ENCODE measurements at places on chromosomes 13 and 19.

DNA sequence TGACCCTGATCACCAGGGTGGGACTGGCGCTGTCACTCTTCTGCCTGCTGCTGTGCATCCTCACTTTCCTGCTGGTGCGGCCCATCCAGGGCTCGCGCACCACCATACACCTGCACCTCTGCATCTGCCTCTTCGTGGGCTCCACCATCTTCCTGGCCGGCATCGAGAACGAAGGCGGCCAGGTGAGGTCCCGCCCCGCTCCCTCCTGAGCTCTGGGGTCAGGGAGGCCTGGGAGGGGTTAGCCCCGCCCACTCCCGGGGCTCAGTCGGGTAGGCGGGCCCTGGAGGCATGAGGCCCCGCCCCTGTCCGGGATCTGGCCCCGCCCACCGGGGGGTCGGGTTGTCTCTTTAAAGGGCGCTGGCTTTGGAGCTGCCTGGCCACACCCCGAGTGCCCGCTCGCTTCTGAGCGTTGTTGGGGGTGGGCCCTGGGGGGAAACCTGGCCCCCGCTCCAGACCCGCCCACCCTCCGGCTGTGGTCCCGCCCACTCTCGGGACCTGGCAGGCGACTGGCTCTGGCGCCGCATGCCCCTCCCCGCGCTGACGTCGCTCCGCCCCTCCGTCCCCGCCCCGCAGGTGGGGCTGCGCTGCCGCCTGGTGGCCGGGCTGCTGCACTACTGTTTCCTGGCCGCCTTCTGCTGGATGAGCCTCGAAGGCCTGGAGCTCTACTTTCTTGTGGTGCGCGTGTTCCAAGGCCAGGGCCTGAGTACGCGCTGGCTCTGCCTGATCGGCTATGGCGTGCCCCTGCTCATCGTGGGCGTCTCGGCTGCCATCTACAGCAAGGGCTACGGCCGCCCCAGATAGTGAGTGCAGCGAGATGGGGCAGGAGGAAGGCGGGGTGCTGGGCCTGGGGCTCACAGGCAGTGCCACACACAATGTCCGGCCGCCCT lies 13.1 kb downstream of the DDX39A start:
- peak; percentile 87 for DNase-seq

- peak; percentile 72 for DNase-seq
Observed at GRCh38 chr19:21482863-21483276, 22.5 kb upstream of the ZNF429 start.

- no peak for DNase-seq
Observed at GRCh38 chr13:75550159-75550567, 572 bp downstream of the UCHL3 start.

- DNase-seq, result no peak
Observed at GRCh38 chr19:18607226-18608101, 865 bp upstream of the CRLF1 start.

DNA sequence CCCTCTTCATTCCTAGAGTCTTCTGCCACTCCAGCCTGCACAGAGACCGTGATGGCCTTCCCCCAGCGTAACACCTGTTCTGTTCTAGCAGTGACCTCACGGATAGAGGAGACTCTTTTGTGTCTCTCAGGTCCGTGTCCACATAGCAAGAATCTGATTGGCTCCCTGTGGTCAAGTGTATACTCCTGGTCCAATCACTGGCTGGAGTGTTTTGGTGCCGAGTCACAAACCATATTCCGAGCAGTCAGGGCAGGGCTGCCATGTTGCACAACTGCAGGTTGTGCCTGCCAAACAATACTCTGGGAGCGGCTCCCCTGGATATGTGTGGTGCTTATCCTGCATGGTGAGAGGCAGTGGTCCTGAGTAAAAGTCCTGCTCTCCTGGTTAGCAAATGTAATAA lies 402.4 kb downstream of the KCNRG start:
- DNase-seq, result no peak

- DNase-seq, result no peak
Observed at GRCh38 chr19:16921766-16922591, 33.2 kb downstream of the F2RL3 start.

DNA sequence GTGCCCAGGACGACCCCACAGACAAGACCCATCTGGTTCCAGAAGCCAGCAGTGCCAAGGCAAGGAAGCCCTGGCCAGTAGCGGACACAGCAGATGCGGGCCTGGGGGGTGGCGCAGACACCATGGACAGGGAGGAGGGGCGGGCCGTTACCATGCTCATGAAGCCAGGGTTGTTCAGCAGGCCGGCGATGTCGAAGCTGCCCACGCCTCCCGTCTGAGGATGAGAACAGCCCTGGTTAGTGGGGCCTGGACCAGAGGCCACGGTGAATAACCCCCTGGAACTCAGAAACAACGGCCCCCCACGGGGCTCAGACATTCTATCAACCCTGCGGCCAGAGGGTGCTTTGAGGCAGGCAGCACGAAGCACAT lies 21.5 kb upstream of the SLC39A3 start:
- DNase-seq, result no peak

- DNase-seq, result peak; percentile 78
Observed at GRCh38 chr19:2636897-2637683, 65.4 kb downstream of the GNG7 start.

- no peak for DNase-seq
Observed at GRCh38 chr19:14495672-14496028, 277 bp downstream of the GIPC1 start.

GRCh38 chr13:27967203-27967735 lies 1.8 kb downstream of the CDX2 start:
- no peak for DNase-seq

DNA sequence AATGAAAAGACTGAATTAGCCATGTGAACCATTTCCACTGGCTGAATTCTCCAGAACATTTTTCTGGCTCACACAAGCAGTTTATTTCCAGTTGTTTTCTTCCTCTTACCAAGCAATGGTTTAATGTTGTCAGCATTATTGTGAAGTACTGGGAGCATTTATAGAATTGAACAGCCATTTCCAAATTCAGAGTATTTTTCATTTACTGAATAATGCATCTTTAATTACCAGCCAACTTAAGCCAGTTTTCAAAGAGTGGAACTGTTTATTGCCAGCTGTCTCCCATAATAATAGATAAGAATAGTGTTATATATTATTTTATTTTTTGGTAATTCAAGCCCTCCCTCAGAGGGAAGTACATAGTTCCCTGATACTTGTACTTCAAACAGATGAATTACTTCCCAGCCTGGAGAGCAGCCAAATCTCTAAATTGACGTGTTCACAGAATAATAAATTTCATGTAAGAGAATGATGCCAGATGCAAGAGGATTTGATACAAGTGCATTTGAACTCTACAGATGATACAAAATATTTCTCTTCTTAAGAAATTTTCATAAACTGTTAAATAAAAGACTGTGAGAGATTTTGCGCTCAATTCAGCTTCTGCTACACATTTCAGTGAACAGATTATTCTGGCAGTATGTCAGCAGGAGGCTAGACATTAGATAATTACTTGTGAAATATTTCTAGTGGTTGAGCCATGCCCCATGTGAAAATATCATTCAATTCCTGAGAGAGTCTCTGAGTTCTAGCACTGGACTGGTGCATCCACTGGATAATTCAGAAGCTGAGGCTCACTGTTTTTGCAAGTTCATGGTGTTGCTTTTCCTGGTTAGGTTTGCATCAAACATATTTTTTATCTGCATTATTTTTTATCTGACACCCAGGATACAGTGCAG lies 315.9 kb downstream of the SLC7A1 start:
- DNase-seq, result no peak

DNA sequence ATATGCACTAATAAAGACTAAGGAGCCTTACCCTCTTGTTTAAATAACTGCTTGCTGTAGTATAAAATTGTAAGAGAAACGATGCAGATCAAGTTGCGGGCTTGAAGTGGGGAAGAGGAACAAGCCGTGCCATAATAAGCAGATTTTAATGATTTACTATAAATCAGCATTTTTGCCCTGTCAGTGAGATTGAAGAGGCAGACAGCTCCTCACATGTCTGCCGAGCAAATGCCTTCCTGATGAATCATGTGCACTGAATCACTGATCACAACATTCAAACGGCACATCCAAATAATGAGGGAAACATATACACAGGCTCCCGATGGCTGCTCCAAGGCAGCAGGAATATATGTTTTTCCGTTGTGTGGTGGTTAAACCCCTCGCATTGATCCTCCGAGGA lies 282.9 kb downstream of the TSHZ3 start:
- no peak for DNase-seq

DNA sequence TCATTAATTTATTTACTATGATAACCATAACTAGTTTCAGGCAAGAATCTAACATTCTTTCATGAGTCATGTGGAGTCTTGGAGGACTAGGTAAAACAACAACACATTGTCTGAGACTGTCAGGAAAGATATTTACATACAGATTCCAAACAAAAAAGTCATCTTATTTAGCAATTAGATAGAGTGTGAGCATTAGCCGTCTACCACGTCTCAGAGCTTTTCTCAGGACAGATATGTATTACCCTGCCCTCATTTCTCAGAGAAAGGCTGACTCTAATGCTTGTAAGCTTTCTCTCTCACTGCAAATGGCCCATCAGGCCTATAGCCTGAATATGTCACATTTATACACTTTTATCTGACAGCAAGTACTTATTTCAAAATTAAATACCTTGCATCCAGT lies 312.1 kb upstream of the PCDH20 start:
- no peak for DNase-seq

DNA sequence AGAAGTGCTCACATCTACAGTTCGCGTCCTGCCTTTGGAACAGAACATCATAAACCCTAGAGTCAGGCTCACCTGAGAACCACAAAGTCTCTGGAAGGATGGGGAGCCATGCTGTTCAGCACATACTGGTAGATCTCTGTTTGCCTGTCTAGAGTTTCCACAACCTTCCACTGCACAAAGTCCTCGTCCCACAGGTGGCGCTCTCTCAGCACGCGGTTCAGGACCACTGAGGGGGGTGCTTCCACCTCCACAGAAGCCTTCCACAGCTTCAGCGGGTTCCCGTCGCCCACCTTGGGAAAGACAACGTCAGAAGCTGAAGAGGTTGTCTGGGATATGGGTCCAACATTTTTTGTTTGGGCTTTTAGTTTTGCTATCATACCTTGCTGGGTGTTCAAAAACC lies 93.6 kb downstream of the KL start:
- DNase-seq, result no peak

DNA sequence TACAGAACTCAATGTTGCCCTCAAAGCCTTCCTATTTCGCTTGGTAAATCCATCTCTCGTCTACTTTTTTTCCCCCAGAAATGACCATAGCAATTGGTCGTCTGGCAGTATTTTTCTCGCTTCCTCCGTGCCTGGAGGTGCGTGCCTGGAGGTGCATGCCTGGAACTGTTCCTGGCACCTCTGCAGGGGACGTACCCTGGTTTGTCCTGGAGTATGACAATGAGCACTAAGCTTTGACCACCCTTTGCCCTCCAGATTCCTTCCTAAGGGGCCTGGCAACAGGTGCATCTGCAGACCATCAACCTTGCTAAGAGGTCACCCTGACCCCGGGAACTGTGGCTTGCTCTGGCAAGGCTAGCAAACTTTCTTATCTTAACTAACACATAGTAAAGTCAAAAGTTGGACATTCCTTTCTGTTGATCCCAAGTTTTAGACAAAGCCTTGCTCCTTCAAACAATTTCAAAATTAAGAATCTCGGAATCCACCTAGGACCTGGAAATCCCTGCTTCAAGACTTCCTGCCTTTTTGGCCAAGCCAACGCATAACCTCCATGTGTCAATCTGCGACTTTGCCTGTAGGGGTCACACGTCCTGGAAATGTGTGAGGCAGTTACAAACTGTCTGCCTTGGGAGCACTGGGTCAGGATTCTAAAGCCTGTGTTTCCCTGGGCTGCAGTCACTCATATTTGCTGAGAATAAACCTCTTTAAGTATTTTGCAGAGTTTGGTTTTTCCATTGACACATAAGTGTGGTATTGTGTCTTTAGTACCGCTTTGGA lies 28.8 kb upstream of the TUBGCP3 start:
- no peak for DNase-seq

- DNase-seq, result no peak
Observed at GRCh38 chr13:48265217-48265815, 32.3 kb downstream of the ITM2B start.

DNA sequence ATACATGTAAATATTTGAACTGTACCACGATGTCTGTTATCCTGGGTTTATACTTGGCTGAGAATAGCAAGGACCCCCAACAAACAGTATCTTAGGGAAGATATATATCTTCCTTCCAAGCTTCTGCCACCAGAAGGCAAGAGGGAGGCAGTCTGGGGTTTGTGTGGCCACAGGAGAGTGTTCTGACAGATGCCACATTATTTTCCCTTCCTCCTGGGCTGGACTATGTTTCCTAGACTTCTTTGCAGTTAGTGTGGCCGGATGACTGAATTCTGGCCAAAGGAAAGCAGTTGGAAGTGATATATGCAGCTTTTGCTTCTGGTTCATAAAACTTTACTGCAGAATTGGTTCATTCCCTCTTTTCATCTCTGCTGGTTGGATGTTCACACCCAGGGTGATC lies 39.9 kb upstream of the TMTC4 start:
- no peak for DNase-seq

DNA sequence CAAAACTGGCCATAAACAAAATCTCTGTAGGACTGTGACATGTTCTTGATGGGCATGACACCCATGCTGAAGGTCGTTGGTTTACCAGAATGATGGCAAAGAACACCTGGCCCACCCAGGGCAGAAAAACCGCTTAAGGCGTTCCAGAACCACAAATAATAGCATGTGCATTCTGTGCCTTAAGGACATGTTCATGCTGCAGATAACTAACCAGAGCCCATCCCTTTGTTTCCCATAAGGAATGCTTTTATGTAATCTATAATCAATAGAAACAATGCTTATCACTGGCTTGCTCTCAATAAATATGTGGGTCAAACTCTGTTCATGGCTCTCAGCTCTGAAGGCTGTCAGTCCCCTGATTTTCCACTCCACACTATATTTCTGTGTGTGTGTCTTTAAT lies 11.2 kb upstream of the ZNF578 start:
- no peak for DNase-seq

- no peak for DNase-seq
Observed at GRCh38 chr13:51221674-51222036, 543 bp upstream of the FAM124A start.

- DNase-seq, result no peak
Observed at GRCh38 chr19:8221161-8221560, 12.0 kb downstream of the CERS4 start.

GRCh38 chr19:50501186-50501567 lies 9.8 kb downstream of the JOSD2 start:
- DNase-seq, result no peak

DNA sequence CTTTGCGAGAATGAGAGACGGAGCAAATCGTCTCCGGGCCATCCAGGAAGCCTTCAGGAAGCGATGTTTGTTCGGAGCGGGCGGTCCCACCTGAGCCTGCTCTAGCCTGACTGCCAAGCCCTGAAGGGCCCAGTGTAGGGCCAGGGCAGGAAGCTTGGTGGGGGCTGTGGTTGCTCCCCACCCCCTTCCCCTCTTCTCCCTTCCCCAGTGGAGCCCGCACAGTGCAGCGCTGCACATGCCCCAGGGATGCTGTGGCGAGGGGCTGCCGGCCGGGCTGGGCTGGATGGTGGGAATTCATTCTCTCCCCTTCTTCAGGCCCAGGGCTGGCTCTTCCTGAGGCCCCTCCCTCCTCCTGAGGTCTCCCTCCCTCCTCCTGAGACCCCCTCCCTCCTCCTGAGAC lies 7.1 kb upstream of the GRTP1 start:
- no peak for DNase-seq

Data from Right ventricle myocardium superior (tissue), 1 donor.